Renal cortex interstitium (tissue), 15 donors: ENCODE measurements at places on chromosomes 2 and 18. TPM values are rescaled to one million over a fixed set of nuclear protein-coding genes. Genes with fewer than 3 reads are reported as not detected.

- no peak for DNase-seq
Observed at GRCh38 chr2:236163471-236164200, 4.5 kb downstream of the GBX2 start.

DNA sequence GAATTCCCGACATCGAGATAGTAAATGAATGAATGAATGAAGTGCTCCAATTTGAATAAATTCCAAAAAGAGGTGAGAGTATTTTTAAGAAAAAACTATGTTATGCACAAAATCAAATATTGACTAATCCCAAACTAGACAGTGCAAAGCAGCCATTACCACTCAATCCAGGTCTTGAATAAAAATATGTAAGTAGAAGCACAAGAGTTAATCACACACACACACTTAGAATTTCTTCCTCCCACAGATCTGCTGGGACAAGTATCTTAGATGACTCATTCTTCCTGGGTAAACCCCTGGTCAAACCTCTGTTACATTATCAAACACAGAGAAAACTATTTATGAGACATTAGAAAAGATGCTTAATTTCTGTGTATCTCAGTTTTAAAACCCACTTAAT, 102.0 kb downstream of the PLA2R1 start:
- no peak for DNase-seq

- DNase-seq = peak; percentile 79
Observed at GRCh38 chr2:231613663-231614558, 21.2 kb downstream of the TEX44 start.

DNA sequence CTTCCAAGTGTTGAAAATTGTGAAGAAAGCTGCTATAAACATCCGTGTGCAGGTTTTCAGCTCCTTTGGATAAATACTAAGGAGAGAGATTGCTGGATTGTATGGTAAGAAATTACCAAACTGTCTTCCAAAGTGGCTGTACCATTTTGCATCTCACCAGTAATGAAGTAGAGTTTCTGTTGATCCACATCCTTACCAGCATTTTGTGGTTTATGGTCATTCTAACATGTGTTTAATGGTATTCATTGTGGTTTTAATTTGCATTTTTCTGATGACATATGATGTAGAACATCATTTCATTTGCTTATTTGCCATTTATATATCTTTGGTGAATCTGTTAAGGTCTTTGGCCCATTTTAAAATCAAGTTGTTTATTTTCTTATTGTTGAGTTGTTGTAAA, 260.7 kb downstream of the SPAG16 start:
- DNase-seq = no peak

DNA sequence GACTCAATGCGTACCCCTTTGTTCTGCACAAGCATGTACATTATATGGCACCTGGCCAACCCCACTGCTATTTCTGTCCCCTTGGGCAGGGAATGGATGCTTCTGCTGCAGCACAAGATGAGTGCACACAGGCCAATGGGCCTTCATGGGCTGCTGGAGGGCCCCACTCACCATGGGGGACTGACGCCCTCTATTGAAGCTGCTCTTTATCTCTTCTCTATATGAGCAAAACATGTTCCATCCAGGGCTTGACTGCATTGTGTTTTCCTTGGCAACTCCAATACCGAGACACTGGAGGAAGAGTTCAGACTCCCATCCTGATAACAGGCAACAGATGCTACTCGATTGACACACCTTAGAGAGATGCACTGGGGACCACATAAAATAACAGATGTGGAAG, 251.6 kb upstream of the NCKAP5 start:
- no peak for DNase-seq

Gene GATA6
- 9.2 TPM for polyA plus RNA-seq

Gene SMCHD1
- 62.5 TPM for polyA plus RNA-seq

DNA sequence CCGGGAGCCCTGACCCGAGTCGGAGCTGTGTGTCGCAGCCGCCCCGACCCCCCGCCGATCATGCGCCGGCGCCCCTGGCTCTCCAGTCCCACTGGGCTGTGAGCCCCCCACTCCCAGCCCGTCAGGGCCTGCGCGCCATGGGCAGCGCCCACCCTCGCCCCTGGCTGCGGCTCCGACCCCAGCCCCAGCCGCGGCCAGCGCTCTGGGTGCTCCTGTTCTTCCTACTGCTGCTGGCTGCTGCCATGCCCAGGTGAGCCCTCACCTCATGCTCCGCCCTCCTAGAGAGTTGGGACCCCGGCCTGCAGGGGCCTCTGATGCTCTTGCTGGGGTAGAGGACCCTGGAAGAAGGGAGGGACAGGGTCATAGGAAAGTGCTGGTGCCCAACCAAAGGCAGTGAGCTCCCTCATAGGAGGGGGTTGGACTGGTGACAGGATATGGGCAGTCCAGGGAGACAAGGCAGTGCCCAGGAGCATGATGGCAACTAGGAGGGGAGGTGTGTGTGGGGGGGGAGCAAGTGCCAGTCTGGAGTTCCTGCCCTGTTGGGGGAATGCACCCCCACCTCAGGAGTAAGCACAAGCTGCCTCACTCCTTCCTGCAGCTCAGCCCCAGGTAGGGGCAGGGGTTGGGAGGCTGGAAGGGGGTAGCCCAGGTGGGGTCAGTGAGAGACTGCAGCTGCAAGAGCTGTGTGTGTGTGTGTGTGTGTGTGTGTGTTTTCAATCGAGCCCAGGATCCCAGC, 375 bp downstream of the WNT10A start:
- no peak for DNase-seq

Gene CHRNG
- 1.1 TPM for polyA plus RNA-seq

Gene IL36RN
- polyA plus RNA-seq = not detected

DNA sequence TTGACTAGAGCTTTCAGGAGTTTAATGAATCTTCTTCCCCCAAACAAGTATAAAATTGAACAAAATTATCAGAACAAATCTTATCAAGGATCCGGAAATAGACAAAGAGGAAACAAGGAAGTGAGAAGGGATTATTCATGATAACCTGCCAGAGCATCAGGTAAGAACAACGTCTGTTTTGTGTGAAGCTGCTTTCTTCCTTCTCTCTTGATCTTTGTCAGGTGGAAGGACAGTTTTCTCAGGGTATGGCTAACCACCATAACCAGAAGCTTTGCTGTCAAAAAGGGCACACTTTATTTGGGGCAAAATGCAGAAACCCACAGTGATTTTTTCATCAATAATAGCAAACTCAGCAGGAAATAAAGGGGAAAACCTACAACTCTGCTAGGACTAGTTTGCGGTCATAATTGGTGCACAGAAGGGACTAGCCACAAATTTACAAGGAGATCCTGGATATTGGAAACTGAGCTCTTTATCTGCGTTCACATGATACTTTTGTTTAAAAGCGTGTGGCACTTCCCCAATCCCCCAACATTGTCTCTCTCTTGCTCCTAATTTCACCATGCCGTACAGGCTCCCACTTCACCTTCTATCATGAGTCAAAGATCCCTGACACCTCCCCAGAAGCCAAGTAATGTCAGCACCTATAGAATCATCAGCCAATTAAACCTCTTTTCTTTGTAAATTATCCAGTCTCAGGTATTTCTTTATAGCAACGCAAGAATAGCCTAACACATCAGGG, 124.2 kb downstream of the FSIP2 start:
- no peak for DNase-seq

Gene SMAD7
- polyA plus RNA-seq = 60.7 TPM

Gene PTPRN
- polyA plus RNA-seq = not detected

- DNase-seq = peak; percentile 1
Observed at GRCh38 chr2:192500550-192501200, 305.9 kb upstream of the TMEFF2 start.

Gene SLC4A1AP
- 35.7 TPM for polyA plus RNA-seq

DNA sequence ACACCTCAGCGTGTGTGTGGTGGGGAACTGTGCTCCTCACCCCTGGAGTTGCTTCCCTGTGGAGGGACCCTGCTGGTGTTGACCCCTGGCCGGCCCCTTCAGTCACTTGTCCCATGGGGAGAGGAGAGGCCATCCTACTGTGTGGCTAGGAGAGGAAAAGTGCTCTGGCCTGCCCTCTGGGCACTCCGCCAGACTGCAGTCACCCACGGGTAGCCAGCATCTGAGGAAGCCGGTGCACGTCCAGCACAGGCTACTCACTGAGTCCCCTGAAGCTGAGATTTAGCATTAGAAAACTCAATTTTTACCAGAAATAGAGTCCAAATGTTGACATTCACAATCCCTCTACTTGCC, 211.5 kb upstream of the RAB6C start:
- DNase-seq = no peak

Gene RIT2
- polyA plus RNA-seq = not detected

Gene TUBB8B
- 0.74 TPM for polyA plus RNA-seq

Gene BUB1
- polyA plus RNA-seq = 25.2 TPM

GRCh38 chr2:12071318-12071717, 324.9 kb downstream of the LPIN1 start:
- DNase-seq = no peak

GRCh38 chr2:73063472-73063871, 8.0 kb downstream of the SFXN5 start:
- no peak for DNase-seq

DNA sequence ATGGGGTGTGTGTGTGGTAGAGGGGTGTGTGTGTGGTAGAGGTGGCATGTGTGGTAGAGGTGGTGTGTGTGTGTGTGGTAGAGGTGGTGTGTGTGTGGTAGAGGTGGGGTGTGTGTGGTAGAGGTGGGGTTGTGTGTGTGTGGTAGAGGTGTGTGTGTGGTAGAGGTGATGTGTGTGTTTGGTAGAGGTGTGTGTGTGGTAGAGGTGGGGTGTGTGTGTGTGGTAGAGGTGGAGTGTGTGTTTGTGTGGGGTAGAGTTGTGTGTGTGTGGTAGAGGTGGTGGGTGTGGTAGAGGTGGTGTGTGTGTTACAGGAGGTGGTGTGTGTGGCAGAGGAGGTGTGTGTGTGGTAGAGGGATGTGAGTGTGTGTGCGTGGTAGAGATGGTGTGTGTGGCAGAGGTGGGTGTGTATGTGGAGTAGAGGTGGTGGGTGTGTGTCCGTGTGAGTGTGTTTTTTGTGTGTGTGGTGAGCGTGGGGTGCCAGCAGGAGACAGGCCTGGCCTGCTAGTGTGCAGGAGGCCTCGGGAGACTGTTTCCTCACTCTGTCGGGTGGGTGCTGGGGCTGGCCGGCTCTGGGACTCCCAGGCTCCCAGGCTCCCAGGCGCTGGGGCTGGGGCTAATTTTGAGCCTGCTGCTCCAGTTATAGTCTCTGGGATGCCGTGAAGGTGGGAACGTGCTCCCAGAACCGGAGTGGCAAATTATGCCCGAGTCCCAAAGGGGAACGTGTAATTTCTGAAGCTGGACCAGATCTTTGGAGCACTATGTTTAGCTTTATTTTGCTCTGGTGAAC, 165.2 kb downstream of the DYSF start:
- DNase-seq = no peak

Gene COL3A1
- 850 TPM for polyA plus RNA-seq

Gene ASB18
- polyA plus RNA-seq = 0.04 TPM

Gene KIAA2012
- 0.11 TPM for polyA plus RNA-seq

- DNase-seq = no peak
Observed at GRCh38 chr2:214775971-214776370, 33.5 kb downstream of the BARD1 start.

DNA sequence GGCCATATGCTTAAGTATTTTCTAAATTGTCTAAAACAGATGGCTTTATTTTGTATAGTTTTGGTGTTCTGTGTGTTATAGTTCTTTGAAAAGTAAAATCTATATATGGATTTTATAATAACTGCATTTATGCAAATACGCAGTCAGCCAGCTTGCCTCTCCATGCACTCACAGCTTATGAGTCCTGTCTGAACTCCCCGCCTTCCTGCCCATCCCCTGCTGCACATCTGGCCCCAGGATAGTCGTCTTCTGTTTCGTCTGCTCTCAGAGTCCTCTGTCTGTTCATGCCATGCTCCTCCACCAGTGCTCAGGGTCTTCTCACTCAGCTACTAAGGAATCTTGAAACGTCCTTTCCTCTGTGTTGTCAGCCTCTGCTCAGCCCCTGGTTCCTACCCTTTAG, 28.2 kb upstream of the ANKRD62 start:
- DNase-seq = no peak

DNA sequence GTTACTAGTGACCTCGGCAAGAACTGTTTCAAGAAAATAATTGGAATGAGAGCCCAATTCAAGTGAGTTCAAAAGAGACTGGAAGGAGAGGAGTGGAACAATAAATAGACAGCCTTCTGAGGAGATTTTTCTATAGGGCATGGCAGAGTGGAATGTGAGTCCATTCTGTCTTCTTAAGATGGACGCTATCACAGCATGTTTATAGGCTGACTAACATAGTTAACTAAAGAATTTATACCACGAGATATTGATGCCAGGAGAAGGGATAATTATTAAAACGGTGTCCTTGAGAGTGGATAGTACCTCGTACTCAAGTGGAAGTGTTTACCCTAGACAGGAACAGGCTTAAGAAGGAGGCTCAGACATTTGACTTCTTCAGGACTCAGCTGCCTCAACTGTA, 143.5 kb upstream of the RBBP8 start:
- no peak for DNase-seq

DNA sequence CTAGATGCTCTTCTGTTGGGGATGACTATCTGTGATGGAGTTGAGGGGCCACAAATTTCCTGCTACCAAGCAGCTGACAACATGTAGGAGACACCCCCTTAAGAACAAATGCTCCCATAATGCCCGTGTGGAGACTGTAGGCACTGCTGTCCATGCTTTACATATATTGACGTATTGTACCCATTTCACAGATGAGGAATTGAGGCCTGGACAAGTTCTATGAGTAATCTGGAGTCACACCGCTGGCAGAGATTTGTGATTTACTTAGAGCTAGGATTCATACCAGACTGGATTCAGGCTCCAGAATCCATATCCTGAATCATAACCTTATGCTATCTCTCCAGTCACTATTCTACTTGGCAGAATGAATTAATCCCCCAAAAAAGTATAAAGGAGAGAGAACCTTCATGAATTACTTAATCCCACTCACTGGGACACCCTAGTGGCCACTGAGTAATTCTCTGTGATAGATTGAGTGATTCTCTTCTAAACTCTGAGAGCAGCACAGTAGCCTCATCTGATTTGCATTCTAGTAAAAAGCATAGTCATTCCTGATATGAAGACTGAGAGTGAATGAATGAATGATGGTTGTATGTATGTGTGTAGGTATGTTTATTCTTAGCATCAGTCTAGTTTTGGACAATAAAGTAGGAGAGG, 460.7 kb upstream of the MEIS1 start:
- DNase-seq = no peak

Gene FHOD3
- 40.1 TPM for polyA plus RNA-seq

Gene MC4R
- polyA plus RNA-seq = 0.09 TPM

- DNase-seq = no peak
Observed at GRCh38 chr18:63312019-63312409, 7.6 kb downstream of the BCL2 start.

DNA sequence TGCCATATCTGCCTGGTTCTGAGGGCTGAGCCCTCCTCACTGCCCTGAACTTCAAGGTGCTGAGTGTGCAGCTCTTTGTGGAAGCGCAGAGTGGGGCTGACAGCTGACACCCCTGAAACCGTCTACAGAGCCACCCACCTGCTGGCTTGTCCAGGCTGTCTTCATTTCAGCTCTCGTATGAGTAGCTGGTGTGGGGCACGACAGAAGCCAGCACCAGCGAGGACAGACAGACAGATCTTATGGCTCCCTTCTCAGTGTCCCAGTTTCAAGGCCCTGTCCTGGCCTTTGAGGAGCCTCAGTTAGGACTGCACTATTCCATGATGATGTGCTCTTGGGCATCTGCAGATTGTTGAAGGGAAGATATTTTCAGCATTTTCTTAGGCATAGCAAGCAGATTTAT, 287.1 kb downstream of the SLC4A3 start:
- no peak for DNase-seq

Gene ATRAID
- polyA plus RNA-seq = 150 TPM
